CD4-positive, alpha-beta T cell treated with Interleukin-15 for 4 hours (primary cell): ENCODE measurements at places on chromosomes 5 and 9.

GRCh38 chr5:59333416-59333815 is 560.1 kb downstream of the PDE4D start:
- DNase-seq = no peak

GRCh38 chr9:99000476-99001395 is 57.0 kb downstream of the COL15A1 start:
- DNase-seq = peak; percentile 65

DNA sequence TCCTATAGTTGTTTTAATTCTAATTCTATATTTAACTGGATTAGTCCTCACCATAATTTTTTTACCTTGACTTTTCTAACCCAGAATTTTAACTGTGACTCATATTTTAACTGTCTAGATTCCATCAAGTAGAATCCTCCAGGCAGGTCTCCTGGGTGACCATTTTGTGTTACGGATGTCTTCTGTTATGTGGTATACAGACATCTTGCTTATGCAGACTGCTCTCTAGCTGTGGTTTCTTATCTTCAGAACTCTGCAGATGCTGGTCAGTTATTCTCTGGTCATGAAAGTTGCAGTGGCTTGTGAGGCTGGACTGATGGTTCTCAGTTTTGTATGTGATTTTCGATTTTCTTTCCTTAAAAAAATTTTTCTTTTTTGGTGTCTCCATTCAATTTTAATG is 139.4 kb downstream of the ATG10 start:
- DNase-seq = no peak

DNA sequence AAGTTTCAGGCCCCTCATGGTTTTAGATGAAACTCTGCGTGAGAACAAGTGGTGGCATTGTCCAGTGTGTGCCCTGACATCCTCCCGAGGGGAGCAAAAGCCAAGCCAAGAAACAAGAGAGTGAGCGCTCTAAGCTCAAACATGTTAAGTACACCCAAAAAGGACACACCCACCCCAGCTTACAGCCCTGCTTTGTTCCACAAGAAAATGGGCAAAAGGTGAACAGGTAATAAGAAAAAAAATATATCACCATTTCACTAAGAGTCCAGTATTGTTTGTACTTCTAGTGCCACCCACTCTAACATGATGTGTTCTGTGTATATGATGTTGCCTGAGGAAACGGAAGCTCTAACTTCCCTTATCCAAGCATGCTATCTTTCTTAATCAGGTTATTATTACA is 278.2 kb downstream of the SLIT3 start:
- no peak for DNase-seq

DNA sequence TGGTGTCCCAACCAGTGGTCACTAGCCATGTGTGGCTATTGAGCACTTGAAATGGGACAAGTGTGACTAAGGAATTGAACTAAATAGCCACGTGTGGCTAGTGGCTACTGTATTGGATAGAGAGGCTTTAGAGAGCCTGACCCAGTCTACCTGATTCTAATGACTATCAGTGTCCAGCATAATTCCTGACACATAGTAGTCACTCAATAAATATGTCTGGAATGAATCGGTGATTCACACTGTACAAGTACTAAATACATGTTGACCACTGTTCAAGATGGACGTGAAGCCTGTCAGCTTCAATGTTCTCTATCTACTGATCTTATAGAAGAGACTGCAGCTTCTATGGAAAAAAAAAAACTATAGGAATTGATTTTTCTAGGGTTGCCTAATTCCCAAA is 57.7 kb upstream of the MAST4 start:
- DNase-seq = no peak

- no peak for DNase-seq
Observed at GRCh38 chr5:123007754-123008153, 28.8 kb downstream of the PPIC start.

DNA sequence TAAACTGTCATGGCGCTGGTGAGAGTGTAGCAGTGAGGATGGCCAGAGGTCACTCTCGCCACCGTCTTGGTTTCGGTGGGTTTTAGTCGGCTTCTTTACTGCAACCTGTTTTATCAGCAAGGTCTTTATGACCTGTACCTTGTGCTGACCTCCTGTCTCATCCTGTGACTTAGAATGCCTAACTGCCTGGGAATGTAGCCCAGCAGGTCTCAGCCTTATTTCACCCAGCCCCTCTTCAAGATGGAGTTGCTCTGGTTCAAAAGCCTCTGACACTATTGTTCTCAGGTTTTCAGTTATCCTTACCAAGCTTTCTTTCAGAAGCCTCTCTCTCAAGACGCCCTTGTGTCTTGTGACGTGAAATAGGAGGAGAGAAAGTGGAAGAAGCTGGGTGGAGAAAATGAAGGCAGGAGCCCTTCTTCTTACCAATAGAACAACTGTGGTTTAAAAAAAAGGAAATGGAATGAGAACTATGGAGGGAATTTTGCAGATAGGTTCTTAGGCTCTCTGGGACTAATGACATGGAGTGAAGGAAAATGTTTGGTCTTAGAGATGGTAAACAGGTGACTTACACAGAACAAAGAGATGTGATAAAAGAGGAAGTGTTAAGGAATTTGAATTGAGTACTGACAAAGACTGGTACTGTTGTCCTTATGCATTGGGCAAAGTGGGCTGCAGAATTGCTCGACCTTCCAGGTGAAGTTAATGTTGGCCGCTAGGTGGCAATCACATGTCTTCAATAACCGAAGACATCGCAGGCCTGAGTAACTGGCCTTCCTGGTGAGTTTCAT is 133.3 kb upstream of the RAI14 start:
- DNase-seq = peak; percentile 47

GRCh38 chr9:136847826-136848392 is 1.3 kb upstream of the PHPT1 start:
- peak; percentile 73 for DNase-seq

- DNase-seq = peak; percentile 23
Observed at GRCh38 chr9:2657427-2657826, 35.8 kb downstream of the VLDLR start.

- DNase-seq = no peak
Observed at GRCh38 chr5:167699432-167699831, 592.0 kb upstream of the WWC1 start.

GRCh38 chr5:59267033-59267432 is 626.5 kb downstream of the PDE4D start:
- no peak for DNase-seq

DNA sequence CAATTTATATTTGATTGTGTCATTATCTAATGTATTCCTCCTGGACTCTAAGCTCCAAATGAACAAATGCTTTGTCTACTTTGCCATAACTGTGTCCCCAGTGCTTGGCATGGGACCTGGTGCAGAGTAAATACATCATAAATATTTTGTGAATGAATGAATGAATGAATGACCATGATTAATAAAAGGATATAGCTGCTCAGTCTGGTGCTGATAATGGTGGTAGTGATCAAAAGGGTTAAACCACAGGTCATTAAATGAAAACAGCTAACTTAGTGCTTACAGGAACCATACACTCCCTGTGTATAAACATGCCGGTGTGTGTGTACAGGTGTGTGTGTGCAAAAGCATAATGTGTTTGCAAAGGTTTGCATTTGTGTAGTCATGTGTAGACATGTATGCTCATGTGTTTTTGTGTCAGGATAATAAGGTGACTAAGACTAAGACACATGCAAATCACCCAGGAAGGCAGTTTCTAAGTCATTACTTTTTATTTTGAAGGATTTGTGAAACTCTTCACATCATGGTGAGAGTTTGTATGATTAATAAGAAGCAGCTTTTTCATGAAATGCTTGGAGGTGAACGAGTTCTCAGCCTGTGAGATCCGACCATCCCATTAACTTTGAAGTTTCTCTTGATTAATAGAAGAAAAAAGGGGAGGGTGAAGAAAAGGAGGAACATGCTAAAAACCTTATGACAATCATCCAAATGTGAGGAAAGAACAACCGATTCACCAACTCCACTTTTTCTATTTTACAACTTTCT is 24.6 kb downstream of the SPARC start:
- no peak for DNase-seq

GRCh38 chr9:134605966-134606357 is 35.6 kb upstream of the COL5A1 start:
- no peak for DNase-seq

DNA sequence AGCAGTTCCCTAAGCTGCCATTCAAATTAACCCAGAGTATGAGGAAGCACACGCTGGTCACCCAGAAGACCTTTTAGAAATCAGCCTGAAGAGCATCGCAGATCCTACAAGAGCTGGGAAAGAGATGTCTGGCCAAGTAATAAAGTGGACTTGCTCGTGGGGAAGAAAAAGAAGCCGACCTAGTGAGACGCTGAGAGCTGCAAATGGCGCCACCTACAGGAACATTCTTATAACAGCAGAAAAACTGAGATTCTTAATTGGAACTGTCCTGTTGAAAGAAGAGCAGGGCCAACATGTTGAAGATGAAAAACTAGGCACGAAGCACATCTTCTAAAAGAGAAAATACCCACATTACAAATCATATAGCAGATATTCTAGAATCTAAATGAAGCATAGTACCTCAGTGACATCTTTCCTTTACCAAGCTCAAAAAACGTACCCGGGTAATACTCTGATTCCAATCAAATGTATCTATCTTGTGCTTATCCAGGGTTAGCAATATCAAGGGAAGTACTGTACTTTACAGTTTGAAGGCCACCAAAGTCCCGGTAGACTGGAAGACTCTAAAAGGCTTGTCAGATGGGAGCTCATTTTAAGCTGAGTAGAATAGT is 3.9 kb upstream of the GNAQ start:
- DNase-seq = peak; percentile 74

- no peak for DNase-seq
Observed at GRCh38 chr5:122089096-122090013, 11.3 kb upstream of the LOX start.

DNA sequence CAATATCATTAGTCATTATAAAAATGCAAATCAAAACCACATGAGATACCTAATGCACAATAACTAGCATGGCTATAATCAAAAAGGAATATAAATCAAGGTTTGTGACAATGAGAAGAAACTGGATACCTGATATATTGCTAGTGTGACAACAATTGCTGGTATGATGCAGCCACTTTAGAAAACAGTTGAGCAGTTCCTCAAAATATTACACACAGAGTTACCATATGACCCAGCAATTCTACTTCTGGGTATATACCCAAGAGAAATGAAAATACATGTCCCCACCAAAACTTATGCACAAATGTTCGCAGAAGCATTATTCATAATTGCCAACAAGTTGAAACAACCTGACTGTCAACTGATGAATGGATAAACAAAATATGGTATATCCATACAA is 339.7 kb upstream of the POU5F2 start:
- DNase-seq = no peak

DNA sequence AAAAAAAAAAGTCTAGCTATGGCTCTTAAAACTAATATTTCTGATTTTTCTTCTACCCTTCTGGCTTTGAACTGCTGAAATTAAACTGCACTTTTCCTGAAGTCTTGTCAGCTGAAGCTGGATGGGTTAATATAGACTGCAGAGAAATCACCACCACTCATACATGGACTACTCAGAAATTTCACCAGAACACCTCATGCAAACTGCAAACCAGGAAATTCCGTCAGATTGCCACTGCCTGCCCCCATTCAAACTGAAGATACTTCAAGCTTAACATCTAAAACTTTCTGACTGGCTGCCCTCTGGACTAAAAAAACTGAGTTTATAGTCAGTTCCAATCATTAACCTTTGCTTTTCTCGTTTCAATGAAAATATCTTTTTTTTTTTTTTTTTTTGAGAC is 11.6 kb upstream of the ANXA2R start:
- no peak for DNase-seq

GRCh38 chr9:127808347-127809001 is 5.8 kb downstream of the FPGS start:
- DNase-seq = no peak

- DNase-seq = no peak
Observed at GRCh38 chr5:5675511-5675910, 253.0 kb downstream of the ICE1 start.

- DNase-seq = no peak
Observed at GRCh38 chr9:19511694-19512093, 102.9 kb downstream of the ACER2 start.

DNA sequence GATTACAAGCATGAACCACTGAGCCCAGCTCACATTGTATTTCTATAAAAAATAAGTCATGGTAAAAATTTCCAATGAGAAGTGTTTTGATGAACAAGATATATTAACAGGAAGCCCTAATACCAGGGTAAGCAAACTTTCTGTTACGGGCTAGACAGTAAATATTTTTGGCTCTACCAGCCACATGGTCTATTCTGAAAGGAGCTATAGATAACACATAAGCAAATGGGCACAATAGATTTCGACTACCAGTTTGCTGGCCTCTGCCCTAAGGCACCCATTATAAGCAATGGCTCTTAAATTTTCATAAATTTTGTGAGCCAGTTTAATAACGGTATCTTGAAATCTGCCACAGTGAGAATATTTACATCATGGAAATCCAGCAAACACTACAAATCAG is 8.1 kb downstream of the UBQLN1 start:
- no peak for DNase-seq

DNA sequence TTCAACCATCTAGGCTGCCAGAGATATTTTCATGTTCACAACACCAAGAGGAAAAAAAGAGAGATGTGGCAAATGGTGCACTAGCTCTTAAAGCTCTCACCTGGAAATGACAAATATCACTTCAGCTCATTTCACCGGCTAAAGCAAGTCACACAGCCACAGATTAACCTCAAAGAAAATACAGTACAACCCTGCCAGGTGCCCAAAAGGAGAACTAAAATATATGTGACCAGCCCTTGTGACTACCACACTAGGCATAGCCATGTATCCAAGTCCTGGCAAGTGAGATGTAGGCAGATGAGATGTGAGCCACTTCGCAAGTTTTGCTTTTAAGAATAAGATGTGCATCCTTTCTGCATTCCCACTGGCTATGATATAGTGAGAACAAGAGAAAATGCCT is 41.4 kb downstream of the AGTPBP1 start:
- DNase-seq = no peak

DNA sequence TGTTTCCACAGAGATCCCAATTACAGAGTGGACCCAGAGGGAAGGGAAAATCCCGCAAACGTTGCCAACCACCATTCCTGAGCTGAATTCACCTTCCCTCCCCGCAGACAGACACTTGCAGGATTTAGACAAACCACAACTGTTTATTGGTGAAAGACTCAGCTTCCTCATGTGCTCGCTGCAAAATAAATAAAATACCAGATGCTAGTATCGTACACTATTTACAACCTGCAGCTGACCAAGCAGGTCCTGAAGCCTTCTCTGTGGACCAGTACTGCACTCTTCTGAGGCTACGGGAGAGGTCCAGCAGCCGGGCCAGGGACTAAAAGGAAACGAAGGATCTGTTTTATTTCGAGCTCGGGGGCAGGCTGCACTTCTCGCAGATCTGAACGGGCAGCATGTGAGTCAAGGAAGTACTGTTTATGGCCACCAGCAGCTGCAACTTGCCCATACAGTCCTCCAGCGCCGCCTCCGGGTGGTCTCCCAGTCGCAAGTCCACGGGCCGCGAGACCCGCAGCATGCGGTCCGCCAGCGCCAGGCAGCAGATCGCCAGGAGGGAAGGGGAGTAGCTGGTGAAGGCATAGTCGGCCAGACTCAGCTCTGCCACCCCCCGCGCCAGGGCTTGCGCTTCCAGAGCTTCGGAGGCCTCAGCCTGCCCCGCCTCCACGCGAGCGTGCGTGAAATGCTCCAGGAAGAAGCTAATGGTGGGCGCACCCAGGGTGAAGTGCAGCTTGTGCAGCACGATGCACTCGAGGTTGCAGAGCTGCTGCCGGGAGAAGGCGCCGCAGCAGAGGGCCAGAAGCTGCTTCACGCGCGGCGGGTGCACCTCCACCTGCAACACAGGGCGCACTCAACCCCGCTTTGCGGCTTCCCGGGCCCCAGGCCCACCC is 2.1 kb downstream of the CCNO start:
- no peak for DNase-seq

- no peak for DNase-seq
Observed at GRCh38 chr5:148760945-148761638, 65.3 kb upstream of the ADRB2 start.

- no peak for DNase-seq
Observed at GRCh38 chr5:178322736-178323540, 90.3 kb upstream of the PHYKPL start.
